ENCODE measurements at places on chromosomes 16 and 17. TPM values are rescaled to one million over a fixed set of nuclear protein-coding genes. Genes with fewer than 3 reads are reported as not detected.

Gene CDK3
- polyA plus RNA-seq, result 6.5 TPM

Gene CPHXL2
- polyA plus RNA-seq, result not detected

Gene GNG13
- not detected for polyA plus RNA-seq

Gene SLC4A1
- polyA plus RNA-seq, result 6.8 TPM

Gene TMEM114
- polyA plus RNA-seq, result not detected

Gene CD7
- polyA plus RNA-seq, result 5.9 TPM

Gene MSI2
- 22.9 TPM for polyA plus RNA-seq

Gene KRTAP4-4
- not detected for polyA plus RNA-seq

Gene RAB26
- polyA plus RNA-seq, result 1.0 TPM

- DNase-seq, result no peak
These were observed 791 bp upstream of the PLD6 start for GRCh38 chr17:17206913-17207335.

- DNase-seq, result peak; percentile 37
These were observed 257.6 kb upstream of the HSBP1 start for GRCh38 chr16:83550183-83550569.

DNA sequence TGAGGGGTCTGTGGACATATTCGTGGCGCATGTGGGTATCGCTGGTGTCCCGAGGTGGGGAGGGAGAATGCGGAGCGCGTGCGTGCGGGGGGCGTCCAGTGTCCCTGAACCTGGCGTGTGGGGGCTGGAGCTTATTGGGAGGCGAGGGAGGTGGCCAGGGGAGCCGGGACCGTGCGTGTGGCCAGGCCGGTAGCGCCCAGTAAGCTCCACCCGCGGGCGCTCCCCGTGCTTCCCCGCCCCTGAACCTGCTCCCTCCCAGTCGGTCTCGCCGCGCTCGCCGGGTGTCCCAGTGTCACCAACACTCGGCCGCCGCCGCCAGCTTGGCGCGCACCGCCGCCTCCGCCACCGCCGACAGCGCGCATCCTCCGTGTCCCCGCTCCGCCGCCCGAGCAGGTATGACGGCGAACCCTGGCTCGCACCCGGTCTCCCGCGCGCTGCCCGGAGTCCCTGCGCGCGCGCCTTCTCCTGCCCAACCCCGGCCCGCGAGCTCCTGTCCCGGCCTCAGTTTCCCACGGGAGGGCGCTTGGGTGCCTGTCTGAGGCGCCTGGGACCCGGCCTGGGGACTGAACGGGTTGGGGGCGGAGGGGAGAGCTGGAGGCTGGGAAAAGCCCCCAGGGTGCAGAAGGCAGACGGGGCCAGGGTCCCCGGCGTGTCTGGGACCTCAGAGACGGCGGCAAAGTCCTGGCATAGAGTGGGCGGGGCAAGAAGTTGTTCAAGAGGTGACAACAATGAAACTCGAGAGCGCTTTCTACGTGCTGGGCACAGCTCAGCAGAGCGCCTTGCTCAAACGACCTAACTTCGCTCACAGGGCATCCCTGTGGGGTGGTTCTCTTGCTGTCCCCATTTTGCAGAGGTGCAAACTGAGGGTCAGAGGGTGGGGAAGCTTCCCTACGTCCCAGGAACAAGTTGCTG, at the start of gene SCNN1B:
SCNN1B (plus strand) TSS at position 258 of the 912 bp plus-strand sequence. CDS start 46,298 bp downstream, outside the sequence.
- DNase-seq, result no peak

DNA sequence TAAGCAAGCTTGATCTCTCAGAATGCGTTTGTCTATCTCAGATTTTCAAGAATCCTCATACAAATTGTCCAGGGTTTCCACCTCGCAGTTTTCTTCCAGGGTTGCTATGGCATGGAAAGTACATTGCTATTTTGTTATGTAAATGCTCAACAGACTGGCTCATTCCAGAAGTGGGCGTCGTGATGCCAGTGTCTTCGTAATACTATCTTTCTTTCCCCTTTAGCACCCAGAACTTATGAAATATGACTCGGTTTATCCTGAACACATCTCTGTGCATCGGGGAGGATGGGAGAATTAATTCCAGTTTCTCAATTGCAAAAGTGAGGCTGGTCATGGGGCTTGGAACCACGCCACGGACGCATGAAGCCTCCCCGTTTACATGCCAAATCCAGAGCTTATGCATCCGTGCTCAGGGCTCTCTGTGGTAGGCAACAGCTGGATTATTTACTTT, 405.0 kb downstream of the WWOX start:
- peak; percentile 84 for DNase-seq

DNA sequence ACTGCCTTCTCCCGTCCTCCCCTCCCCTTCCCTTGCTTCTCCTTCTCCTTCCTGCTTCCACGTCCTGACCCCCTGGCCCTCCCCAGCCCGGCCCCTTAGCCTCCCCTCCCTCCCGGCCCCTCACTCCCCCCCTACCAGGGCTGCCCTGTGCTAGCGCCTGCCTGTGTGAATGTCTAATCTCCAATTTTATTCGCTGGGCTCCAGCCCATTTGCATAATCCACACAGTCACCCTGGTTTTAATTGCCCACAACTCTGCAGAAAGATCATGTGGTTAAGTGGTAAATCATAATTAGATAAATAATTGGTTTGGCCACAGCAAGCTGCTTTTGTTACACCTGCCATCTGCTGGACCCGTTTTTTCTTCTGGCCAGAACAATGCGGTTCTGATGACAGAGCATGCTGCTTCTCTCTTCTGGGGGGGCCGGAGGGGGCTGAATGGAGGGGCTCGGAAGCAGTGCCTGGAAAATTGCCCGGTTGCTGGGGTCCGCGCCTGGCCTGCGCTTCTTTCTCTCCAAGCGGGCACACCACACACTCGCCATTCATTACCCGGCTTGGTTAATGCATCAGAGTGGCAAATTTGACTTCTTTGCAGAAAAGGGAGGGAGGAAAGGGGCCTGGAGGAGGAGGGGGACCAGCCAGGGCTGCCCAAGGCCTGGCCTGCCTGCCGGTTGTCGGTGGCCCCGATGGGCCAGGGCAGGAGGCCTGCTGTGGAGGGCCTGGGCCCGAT, 19.5 kb upstream of the GSE1 start:
- DNase-seq, result no peak

- DNase-seq, result no peak
These were observed 1407.0 kb downstream of the CDH11 start for GRCh38 chr16:63714876-63715275.

DNA sequence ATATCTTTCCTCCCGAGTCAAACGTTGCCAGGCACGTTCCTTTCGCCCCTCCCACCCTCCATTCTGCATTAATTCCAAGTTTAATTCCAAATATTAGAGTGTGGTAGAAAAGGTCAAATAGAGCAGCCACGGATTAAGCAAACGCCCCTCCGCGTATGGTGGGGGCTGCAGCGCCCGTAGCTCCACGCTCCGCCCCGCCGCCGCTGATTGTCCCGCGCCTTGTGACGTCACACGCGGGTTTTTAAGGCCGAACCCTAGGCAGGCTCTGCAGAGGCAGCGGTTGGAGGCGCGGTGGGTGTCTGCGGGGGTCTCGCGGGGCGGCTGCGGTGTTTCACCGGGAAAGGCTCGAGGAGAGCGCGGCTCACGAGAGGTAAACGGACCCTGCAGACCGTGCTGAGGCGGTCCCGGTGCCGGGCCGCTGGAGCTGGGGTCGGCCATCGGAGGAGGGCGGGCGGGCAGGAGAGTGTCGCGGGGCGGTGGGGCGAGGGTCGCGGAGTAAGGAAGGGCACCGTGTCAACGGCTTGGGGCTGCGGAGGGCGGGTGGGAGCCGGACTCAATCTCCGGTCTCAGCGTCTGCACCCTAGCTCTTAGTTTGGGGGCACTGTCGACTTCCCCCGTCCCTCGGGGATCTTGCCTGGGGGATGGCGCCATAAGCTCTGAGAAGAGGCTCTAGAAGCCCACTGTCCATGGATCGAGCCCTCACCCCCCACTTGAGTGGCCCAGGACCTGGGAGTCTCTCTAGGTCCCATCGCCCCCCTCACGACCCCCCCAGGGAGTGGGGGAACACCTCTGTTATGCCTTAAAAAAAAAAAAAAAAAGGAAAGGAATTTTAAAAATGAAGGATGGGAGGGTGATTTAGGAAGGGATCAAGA, at the start of gene ARL4D:
ARL4D (plus strand) TSS at position 270 of the 872 bp plus-strand sequence. CDS start 740 bp downstream, outside the sequence.
- peak; percentile 96 for DNase-seq

DNA sequence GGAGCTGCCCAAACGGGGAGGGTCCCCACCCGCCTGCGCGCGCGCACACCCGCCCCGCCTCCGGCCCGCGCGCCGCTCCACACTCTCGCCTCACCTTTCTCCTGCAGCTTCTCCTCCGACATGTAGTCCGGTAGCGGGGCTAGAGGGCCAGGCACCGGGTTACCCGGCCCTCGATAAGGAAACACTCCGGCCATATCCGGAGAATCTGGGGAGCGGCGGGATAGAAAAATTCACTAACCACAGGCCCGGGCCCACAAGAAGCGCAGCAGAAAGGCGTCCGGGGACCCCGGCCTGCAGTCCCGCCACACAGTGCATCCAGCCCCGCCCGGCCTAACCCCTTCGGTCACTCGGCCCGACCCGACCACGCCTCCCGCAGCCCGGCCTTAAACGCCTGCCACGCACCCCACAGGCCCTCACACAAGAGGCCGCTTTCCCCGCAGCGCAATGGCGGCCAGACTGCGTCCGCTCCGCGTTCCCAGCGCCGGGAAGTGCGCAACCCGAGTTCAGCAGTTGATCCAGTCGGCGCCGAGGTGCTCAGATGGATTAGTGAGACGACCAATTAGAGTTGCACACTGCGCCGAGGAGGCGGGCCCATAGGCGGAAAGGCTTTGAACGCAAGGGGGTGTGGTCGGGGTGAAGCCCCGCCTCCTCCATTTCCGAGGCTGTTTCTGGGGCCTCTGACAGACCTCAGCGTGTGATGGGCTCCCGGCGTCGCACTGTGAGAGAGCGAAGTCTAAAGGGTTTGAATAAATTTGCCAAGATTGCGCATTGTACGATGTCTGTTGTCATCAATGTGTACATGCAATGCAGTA, at the start of gene PRPF8:
PRPF8 (minus strand) TSS at position 490 of the 812 bp plus-strand sequence; CDS start at position 194, 296 bp downstream.
- peak; percentile 99 for DNase-seq

- no peak for DNase-seq
These were observed 70.0 kb upstream of the HS3ST3A1 start for GRCh38 chr17:13671771-13672170.

- DNase-seq, result peak; percentile 73
These were observed 787 bp downstream of the PRKAR1A start for GRCh38 chr17:68512960-68513474.

DNA sequence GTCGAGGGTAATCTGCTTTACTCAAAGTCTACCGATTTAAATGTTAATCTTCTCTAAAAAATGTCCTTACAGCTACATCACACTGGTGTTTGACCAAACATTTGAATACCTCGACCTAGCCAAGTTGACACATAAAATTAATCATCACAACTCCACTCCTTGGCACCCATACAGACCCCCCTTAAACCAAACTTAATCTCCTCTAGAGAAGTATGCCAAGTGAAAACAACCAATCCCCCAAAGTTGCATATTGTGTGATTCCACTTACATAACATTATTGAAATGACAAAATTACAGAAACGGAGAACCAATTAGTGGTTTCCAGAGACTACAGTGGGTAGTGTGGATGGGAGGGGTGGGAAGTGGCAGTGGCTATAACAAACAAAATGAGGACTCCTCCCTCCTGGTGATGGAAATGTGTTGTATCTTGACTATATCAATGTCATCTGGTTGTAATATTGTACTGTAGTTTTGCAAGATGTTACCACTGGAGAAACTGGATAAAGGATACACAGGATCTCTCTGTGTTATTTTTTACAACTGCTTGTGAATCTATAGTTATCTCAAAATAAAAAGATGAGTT, 39.4 kb downstream of the CAPNS2 start:
- DNase-seq, result peak; percentile 21

All from muscle of back (tissue), 13 donors.